Stimulated activated CD4-positive, alpha-beta T cell treated with anti-CD3 and anti-CD28 coated beads, Interleukin-4, amount 100 ng/mL, for 4 hours (primary cell): ENCODE measurements at places on chromosomes 16 and 17.

DNA sequence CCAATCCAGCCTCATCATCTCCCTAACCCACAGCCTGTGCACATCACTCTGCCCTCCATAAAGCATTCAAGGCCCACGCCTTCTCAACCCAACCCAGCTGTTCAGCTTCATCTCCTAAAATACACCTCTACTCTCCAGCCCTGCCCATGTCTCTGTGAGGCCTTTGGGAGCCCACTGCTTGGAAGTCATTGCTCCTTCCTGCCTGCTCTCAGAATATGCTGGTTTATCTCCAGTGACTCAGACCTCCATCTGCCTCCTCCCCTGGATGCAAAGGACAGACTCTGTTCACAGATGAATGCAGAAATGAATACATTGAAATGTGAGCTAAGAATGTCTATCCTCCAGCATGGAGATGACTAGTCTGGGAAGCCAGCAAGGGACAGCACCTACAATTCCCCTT, 19.0 kb downstream of the KCNG4 start:
- DNase-seq, result no peak

GRCh38 chr17:60159479-60159866, 9.7 kb downstream of the CA4 start:
- DNase-seq, result no peak

- DNase-seq, result no peak
These were observed 102.0 kb downstream of the GRIN2A start for GRCh38 chr16:10080051-10080772.

DNA sequence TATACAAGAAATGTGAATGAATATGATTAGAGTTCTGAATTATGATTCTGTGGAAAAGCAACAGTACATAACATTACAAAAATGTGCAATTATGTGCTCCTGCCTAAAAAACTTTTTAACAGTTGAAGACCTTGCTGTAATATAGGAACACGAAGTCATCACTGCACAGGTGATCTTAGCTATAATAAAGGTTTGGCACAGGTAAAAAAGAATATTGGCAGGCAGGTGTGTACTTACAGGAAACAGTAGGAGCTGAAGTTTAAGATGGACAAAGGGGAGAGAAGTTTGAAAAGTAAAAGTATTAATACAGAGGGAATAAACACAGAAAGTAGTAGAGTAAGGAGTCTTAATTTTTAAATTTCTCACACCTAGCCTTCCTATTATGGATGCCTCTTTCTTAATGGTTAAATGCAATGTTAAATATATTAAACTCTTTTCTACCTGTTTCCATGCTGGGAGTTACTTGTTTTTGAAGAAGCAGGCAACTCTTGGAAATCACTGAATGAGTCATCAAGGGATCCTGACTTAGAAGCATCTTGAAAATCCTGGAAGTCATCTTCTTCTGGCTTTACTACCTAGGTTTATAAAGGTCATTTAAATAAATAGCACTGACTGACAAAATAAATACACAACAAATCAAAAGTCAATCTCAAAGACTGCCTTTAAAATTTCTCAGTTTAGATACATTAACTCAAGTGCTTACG, 40.7 kb downstream of the SYNRG start:
- no peak for DNase-seq

DNA sequence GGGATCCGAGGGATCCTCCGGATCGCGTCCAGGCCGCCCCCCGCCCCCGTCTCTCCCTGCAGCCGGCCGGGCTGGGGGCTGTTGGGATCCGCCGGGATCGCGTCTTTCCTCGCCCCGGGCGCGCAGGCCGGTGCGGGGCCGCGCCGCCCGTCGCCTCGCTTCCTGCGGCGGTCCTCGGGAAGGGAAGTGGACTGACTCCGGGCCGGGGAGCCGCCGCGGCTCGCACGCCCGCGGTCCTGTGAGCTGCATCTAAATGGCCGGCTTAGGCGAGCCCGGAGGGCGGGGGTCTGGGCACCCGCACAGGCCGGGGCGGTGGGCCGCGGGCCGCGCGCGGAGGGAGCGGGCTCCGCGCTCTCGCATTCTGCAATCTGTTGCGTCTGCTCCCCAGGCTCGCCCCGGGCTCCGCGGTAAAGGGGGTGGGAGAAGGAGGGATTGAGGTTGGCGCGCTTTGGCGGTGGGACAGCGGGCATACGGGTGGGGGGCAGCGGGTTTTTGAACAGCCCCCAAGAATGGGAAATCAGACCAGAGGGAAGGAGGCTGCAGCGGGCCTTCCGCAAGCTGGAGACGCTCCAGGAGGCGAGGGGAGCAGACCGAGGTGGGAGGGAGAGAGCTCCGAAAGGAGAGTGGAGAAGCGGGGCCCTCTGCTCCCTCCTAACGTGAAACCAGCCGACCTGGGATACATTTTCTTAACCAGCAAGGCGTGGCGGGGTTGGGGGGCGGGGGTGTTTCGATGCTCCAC, 2.2 kb downstream of the TMEM132E start:
- DNase-seq, result no peak

DNA sequence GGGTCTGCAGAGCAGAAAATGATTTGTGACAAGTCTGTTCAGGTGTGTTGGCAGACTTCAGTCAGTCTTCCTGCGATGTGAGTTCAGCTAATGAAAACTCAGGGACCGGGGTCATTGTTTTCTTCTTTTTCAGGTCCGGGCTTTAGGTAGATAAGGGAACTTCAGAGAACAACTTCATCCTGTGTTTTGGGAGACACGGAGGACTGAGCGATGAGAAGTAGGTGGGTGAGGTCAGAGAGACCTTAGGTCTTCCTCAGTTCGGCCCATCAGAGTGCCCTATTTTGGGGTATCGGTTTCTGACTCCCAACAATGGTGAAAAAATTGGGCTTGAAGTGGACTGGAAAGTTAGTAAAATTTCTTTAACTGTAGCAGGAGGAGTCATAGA, 88.9 kb upstream of the ATF7IP2 start:
- DNase-seq, result no peak

GRCh38 chr17:77882040-77882439, 76.5 kb upstream of the TNRC6C start:
- DNase-seq, result no peak
